ENCODE measurements at places on chromosomes 4 and X. TPM values are rescaled to one million over a fixed set of nuclear protein-coding genes. Genes with fewer than 3 reads are reported as not detected.

- no peak overlapping the region for H3K4me3 ChIP-seq
- no peaks in the 10 kb centered on the region for H3K36me3 ChIP-seq
- peaks cover 20% of the 10 kb centered on the region for H3K27me3 ChIP-seq
- H3K4me1 ChIP-seq, result peaks cover 12% of the 10 kb centered on the region
- no peak overlapping the region for H3K27ac ChIP-seq
Observed at GRCh38 chr4:114603497-114603896, 4.9 kb downstream of the UGT8 start.

- H3K4me3 ChIP-seq, result no peak overlapping the region
- no peaks in the 10 kb centered on the region for H3K4me1 ChIP-seq
- DNase-seq, result no peak
- no peaks in the 10 kb centered on the region for H3K36me3 ChIP-seq
- peak overlapping the region; percentile 59 for H3K27ac ChIP-seq
Observed at GRCh38 chrX:7233580-7234406, 85.8 kb upstream of the PUDP start.

Gene MAEA
- total RNA-seq, result 29.4 TPM

DNA sequence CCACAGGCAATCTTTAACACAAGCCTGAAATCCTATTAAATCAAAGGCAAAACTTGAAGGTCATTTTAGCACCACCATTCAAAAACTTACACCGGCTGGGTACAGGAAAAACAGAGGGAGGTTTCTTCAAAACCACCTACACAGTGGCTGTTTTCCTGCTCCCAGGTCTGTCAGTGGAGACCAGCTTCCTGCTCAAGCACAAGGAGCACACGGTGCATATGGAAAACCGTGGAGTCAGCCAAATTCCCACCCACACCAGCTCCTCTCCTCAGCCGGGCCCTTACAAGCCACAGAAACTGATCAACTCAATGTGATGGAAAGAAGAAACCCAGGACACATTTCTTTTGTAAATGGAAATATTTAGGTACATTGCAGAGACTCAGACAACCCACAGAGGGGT is 14.3 kb upstream of the FAM241A start:
- no peak overlapping the region for H3K4me3 ChIP-seq
- H3K36me3 ChIP-seq, result no peaks in the 10 kb centered on the region
- H3K27ac ChIP-seq, result no peak overlapping the region
- DNase-seq, result no peak
- H3K4me1 ChIP-seq, result peaks cover 9% of the 10 kb centered on the region
- peaks cover 3% of the 10 kb centered on the region for H3K27me3 ChIP-seq

- no peak for DNase-seq
- no peaks in the 10 kb centered on the region for H3K27me3 ChIP-seq
- H3K4me3 ChIP-seq, result no peak overlapping the region
- no peaks in the 10 kb centered on the region for H3K4me1 ChIP-seq
- H3K27ac ChIP-seq, result no peak overlapping the region
Observed at GRCh38 chr4:130027973-130028372, 932.0 kb downstream of the C4orf33 start.

GRCh38 chr4:107153956-107154355 is 117.8 kb upstream of the DKK2 start:
- no peak overlapping the region for H3K27ac ChIP-seq
- no peaks in the 10 kb centered on the region for H3K4me1 ChIP-seq
- peaks cover 2% of the 10 kb centered on the region for H3K27me3 ChIP-seq
- no peak overlapping the region for H3K4me3 ChIP-seq
- DNase-seq, result no peak

- no peak within 1 kb of the TSS for H3K4me3 ChIP-seq
- H3K27me3 ChIP-seq, result peaks cover 31% of the 10 kb centered on the region
- DNase-seq, result no peak
Observed at GRCh38 chr4:76434901-76435527, at the start of gene SHROOM3. Gene SHROOM3, plus strand, starts transcription at chr4:76435229. Its CDS starts 824 bp downstream, at chr4:76436053.

DNA sequence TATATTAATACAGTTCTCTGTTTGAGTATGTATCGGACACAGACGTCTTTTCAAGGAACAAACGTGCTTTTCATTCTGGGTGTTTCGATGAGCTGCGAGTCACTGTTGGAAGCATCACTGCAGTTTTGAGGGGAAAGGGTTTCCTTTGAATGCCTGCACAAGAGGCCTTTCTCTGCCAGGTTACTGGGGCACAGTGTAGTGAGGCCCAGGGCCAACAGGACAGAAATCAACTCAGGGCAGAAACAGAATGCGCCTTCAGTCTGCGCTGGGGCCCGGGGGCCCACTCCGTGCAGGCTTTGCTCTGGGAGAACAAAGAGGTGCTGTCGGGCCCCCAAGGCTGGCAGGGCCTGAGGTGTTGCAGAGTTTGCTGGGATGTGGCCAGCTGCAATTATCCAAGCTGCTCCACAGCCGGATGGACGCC is 2.3 kb upstream of the PPP2R3B start:
- peaks cover 9% of the 10 kb centered on the region for H3K4me1 ChIP-seq
- no peaks in the 10 kb centered on the region for H3K27me3 ChIP-seq
- DNase-seq, result no peak
- no peak overlapping the region for H3K4me3 ChIP-seq
- H3K36me3 ChIP-seq, result no peaks in the 10 kb centered on the region
- H3K27ac ChIP-seq, result no peak overlapping the region

GRCh38 chr4:37780444-37781130 is 45.9 kb upstream of the PGM2 start:
- no peak overlapping the region for H3K4me3 ChIP-seq
- H3K36me3 ChIP-seq, result peaks cover 17% of the 10 kb centered on the region
- no peaks in the 10 kb centered on the region for H3K27me3 ChIP-seq

Gene LONRF3
- total RNA-seq, result 5.4 TPM

Gene ZNF141
- 21.2 TPM for total RNA-seq

DNA sequence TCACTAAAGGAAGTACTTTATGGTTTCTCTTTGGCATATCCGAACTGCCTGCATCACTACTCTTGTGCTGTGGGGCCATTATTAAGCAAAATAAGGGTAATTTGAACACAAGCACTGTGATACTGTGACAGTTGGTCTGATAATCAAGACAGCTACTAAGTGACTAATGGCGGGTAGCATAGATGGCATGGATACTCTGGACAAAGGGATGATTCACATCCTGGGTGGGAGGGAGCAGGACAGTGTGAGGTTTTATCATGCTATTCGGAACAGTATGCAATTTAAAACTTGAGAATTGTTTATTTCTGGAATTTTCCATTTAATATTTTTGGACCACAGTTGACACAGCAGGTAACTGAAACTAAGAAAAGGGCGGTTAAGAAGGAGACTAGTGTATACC is 52.6 kb upstream of the CITED1 start:
- H3K36me3 ChIP-seq, result no peaks in the 10 kb centered on the region
- no peaks in the 10 kb centered on the region for H3K4me1 ChIP-seq
- H3K27ac ChIP-seq, result no peak overlapping the region
- H3K4me3 ChIP-seq, result no peak overlapping the region
- no peaks in the 10 kb centered on the region for H3K27me3 ChIP-seq
- DNase-seq, result no peak

GRCh38 chrX:109859651-109860050 is 126.6 kb upstream of the ACSL4 start:
- no peaks in the 10 kb centered on the region for H3K4me1 ChIP-seq
- H3K27ac ChIP-seq, result no peak overlapping the region
- no peak for DNase-seq
- no peaks in the 10 kb centered on the region for H3K27me3 ChIP-seq
- H3K36me3 ChIP-seq, result no peaks in the 10 kb centered on the region

DNA sequence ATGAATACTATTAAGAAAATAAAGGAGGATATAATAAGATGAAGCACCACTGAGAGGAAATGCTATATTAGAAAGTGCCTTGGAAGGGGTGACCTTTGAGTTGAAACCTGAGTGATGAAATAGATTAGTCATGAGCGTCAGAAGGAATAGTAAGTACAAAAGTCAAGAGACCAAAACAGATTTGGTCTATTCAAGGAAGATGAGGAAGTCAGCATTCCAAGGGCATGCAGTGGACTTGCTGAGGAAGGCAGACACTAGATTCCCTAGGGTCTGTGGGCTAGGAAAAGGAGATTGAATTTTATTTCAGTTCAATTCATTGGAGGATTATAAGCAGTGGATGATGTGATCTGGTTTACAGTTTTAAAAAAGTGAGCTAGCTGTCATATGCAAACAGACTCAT is 73.0 kb upstream of the WDFY3 start:
- no peak for DNase-seq
- no peaks in the 10 kb centered on the region for H3K27me3 ChIP-seq
- no peak overlapping the region for H3K4me3 ChIP-seq
- H3K27ac ChIP-seq, result no peak overlapping the region
- H3K36me3 ChIP-seq, result no peaks in the 10 kb centered on the region

DNA sequence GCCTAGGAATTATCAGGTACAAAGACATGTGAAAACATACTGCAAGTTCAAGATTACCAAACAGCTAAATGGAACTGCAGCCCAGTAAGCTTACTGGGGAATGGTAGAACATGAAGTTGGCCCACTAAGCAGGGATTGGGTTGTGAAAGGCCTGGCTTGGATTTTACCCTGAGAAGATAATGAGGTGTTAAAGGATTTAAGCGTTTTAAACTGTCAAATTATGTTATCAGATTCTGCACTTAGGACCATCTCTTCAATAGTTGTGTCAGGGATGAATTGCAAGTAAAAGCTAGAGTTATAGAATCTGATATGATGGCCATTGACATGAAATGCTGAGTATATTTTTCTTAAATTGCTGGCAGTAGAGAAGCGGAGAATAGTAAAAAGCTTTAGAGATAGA is 225.7 kb downstream of the GRID2 start:
- no peak overlapping the region for H3K27ac ChIP-seq
- no peaks in the 10 kb centered on the region for H3K27me3 ChIP-seq
- no peak overlapping the region for H3K4me3 ChIP-seq
- no peak for DNase-seq
- no peaks in the 10 kb centered on the region for H3K4me1 ChIP-seq

DNA sequence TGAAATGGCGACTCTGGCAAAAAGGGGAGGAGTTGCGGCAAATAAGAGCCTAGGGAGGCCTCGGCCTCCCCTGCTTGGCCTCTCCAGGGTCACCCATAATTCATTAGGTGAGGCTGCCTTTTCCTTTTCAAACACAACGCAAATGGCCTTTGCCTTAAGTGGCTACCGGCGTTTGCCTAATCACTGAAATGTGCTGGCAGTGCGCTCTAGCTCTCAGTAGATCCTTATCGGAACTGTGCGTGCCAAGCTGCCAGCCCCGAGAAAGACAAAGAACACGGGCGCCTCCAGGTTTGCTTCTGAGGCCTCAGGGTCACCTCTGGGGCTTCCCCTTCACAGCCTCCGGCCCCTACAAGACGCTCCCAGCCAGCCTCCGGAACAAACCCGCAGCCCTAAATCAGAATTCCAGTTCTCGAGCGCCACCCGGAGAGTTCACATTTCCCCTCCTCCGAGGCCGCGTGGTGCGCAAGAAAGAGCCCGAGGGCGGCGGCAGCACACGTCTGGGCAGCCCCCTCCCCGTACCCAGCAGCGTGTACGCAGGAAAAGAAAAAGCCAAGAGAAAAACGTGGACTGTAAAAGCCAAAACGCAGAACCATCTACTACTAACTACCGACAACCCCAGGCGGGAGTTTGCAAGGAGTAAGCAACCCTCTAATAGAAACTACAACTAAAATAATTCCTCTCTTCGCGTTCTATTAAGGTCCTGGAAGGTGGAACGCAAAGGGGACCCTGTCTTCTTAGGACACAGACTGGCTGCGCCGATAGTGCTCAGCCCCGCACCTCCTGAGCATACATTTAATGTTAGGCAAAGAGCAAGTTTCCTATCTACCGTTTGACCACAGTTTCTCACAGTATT is 76.5 kb upstream of the BCOR start:
- peaks cover 5% of the 10 kb centered on the region for H3K36me3 ChIP-seq
- H3K27me3 ChIP-seq, result no peaks in the 10 kb centered on the region
- H3K4me1 ChIP-seq, result peaks cover 24% of the 10 kb centered on the region
- H3K27ac ChIP-seq, result peak overlapping the region; percentile 99
- DNase-seq, result peak; percentile 78
- peak overlapping the region; percentile 91 for H3K4me3 ChIP-seq

DNA sequence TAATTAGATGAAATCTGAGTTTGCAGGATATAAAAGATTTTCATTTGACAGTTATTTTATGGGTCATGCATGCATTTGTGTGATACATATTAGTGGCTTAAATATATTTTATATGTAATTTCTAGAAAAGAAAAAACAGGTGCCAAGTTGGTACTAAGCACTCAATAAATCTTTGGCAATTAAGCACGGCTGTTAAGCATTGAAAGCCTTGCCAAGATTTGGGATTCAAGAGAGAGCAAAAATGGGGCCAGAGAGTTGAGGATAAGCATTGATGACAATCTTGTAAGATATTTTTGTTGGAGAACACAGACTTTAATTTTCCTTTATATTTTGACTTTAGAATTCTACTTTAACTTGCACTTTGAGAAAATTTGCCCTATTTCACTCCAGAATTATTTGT is 249.8 kb upstream of the MAD2L1 start:
- no peak overlapping the region for H3K27ac ChIP-seq
- no peak overlapping the region for H3K4me3 ChIP-seq
- DNase-seq, result no peak
- peaks cover 4% of the 10 kb centered on the region for H3K27me3 ChIP-seq

Gene C1QTNF7
- not detected for total RNA-seq

- no peaks in the 10 kb centered on the region for H3K36me3 ChIP-seq
- peaks cover 18% of the 10 kb centered on the region for H3K4me1 ChIP-seq
- no peak overlapping the region for H3K4me3 ChIP-seq
- peak; percentile 7 for DNase-seq
Observed at GRCh38 chrX:46791927-46792809, 33.2 kb upstream of the SLC9A7 start.

Gene ARHGAP36
- total RNA-seq, result not detected

Gene ARHGAP6
- not detected for total RNA-seq

Gene GYPA
- total RNA-seq, result not detected

- DNase-seq, result no peak
- no peaks in the 10 kb centered on the region for H3K4me1 ChIP-seq
- H3K36me3 ChIP-seq, result no peaks in the 10 kb centered on the region
- peaks cover 21% of the 10 kb centered on the region for H3K27me3 ChIP-seq
Observed at GRCh38 chrX:134642386-134642785, 15.9 kb downstream of the PLAC1 start.

DNA sequence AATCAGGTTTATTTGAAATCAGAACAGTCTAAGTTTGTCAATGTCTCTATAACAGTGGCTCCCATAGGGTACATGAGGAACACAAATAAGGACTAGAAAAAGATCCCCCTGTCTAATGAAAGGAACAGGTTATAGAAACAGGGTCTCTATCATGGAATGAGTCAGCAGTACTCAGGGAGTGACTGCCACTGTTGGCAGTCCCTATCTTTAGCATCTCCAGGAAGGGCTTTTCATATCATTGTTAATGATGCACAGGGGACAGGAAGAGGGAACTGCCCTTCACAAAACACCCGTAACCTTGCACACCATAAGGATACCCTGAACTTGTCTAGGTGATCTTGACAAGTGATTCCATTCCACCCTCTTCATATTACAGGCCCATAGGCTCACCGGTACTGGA is 38.5 kb upstream of the SMIM10L2A start:
- H3K4me1 ChIP-seq, result peaks cover 46% of the 10 kb centered on the region
- H3K4me3 ChIP-seq, result no peak overlapping the region
- H3K27me3 ChIP-seq, result no peaks in the 10 kb centered on the region
- H3K36me3 ChIP-seq, result no peaks in the 10 kb centered on the region
- DNase-seq, result no peak

Data from activated naive CD4-positive, alpha-beta T cell treated with anti-CD3 and anti-CD28 coated beads for 36 hours (primary cell).